CD4-positive, alpha-beta T cell treated with Interleukin-6 for 4 hours (primary cell): ENCODE measurements at places on chromosomes 16 and 17.

DNA sequence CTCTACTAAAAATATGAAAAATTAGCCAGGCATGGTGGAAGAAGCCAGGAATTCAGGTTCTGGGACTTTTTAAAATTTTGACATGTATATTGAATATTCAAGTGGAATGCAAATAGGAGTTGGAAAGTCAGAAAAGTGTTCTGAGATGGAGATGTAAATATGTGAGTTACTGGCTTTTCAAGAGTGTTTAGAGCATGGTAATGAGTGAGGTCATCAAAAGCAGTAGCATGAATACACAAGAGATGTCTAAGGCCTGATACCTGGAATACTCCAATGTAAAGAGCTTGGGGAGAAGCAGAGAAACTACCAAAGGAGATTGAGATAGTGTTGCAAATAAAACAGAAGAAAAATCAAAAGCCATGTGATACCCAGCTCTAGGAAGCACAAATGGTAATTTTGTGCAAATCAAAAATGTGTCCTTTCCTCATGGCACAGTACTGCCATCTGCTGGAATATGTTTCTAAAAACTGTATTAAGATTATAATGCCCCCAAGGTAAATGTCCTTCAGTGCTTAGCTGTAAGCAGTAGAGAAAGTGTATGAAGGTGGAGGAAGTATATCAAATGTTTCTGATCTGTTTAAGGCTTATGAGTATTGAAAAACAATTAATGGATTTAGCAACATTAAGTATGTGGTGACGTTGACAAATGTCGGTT is 908.4 kb downstream of the KCNJ18 start:
- no peak for DNase-seq

DNA sequence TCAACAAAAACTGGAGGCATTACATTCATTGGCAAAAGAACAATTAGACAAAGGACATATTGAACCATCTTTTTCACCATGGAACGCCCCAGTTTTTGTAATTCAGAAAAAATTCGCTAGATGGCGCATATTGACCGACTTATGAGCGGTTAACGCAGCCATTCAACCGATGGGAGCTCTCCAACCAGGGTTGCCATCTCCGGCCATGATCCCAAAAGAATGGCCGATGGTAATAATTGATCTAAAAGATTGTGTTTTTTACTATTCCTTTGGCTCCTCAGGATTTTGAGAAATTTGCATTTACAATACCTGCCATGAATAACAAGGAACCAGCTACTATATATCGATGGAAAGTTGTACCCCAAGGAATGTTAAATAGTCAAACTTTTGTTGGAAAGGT is 21.4 kb downstream of the ALOX15B start:
- peak; percentile 65 for DNase-seq

- no peak for DNase-seq
Observed at GRCh38 chr16:5176505-5176904, 78.9 kb upstream of the EEF2KMT start.

GRCh38 chr17:57994436-57994835 is 6.4 kb upstream of the VEZF1 start:
- no peak for DNase-seq

DNA sequence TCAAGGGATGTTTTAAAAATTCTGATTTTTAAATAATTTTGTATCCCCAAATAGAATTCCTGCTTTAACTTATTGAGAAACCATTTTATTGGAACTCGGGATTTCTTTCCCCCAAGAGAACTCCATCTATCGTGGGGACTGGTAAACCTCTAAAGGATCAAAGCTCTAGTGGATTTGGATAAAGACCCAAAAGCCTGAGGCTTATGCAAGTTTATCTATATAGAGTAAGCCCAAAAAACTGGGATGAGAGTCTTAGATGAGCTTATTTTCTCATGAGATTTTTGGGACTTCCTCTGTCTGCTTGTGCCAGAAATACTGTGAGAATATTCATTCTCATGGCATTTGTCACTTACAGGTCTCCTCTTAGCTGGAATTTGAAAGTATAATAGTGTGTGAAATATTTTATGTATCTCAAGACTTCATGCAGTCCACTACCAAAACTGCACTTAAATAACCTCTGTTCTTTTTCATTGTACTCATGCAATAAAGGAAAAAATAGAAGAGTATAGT is 333.1 kb downstream of the BCAS3 start:
- no peak for DNase-seq

DNA sequence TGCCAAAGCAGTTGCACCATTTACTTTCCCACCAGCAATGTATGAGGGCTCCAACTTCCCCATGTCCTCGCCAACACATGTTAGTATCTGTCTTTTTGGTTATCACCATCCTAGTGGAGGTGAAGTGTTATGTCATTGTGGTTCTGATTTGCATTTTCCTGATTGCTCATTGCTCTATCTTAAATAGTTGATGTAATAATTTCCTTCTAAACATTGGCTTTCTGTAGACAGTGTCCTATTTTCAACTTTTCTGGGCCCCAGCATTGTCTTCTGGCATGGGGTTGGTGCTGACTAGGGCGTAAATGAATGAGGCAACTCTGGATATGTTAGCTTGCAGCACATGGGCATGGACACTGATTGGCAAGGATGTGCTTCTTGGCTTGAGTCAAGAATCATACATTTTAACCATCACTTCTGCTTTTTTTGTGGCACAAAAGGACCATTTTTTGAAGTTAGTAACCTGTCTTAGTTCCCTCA is 25.1 kb downstream of the PLCG2 start:
- no peak for DNase-seq

DNA sequence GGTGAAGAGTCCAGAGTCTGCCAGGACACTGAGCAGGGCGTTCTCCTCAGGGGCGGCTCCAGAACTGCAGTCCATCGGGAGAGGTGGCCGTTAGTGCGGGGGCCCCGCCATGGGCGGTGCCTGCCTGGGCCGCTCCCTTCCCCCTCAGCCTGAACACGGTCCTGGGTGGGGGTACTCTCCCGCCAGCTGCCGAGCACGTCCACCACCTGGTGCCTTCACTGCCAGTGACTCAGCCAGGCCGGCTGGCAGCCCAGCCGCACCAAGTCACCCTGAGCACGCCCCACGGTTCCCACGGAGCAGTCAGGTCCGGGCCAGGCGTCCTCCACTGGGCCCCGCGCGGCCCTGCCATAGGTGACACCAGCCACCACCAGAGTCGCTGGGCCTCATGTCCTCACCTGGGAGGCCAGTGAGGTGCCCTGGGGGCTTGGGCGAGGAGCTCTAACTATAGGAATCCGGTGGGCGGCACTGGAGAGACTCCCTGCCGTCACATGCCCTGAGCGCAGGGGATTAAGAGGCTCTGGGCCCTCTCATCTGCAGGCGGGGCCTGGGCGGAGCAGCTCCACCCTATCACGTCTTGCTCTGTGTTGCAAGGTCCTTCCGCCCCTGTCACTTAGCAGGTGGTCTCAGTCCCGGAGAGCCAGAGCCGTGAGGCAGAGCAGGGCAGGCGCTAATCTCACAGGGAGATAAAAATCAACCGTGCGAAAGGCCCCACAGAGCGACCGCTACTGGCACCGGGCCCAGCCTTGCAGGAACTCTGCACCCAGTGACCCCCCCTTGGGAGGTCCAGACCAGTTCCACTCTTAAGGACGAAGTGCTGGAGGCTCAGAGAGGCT is 14.3 kb downstream of the PIEZO1 start:
- peak; percentile 56 for DNase-seq

DNA sequence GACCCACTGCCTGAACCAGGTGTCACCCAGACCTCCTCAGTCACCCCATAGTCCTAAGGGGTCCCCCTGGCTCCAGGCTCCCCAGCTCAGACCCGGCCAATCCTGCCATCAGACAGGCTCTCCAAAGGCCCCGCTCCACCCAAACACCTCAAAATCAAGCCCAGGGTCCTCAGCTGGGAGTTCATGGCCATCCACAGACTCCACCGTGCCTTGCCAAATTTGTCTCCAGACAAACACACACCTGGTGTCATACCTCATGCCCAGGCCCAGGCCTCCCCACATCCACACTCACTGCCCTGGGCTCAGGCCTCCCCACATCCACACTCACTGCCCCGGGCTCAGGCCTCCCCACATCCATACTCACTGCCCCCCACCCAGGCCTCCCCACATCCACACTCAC is 12.5 kb downstream of the RPH3AL start:
- no peak for DNase-seq

- DNase-seq: no peak
Observed at GRCh38 chr17:72510351-72511016, 389.7 kb downstream of the SOX9 start.

DNA sequence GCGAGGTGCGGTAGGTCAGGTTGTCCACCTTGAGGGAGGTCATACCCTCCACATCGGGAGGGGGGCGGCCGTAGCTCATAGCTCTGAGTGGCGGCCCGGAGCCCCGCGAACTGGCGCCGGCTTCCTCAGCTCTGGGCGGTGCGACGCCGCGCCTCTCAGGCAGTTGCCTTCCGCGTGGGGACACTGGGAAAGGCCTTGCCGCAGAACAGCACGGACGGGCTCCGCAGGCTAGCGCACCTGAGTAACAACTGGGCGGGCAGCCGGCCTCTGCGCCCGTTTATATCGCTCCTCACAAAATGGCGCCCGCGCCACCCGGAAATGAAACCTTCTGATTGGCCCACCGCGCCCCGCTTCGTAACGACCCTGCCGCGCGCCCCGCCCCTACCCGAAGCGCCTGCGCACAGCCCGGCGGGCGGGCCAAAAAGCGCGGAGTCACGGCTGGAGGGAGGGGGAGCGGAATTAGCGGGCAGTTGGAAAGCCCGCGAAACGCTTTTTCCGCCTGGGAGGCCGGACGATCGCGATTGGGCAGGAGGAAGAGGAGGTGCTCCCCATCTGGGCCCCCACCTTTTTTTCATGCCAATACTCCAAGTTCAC is at the start of gene SRSF2:
Gene SRSF2 (minus strand): TSS at position 250 of the 594 bp plus-strand sequence. CDS start 171 bp downstream, at position 79.
- DNase-seq: peak; percentile 97

DNA sequence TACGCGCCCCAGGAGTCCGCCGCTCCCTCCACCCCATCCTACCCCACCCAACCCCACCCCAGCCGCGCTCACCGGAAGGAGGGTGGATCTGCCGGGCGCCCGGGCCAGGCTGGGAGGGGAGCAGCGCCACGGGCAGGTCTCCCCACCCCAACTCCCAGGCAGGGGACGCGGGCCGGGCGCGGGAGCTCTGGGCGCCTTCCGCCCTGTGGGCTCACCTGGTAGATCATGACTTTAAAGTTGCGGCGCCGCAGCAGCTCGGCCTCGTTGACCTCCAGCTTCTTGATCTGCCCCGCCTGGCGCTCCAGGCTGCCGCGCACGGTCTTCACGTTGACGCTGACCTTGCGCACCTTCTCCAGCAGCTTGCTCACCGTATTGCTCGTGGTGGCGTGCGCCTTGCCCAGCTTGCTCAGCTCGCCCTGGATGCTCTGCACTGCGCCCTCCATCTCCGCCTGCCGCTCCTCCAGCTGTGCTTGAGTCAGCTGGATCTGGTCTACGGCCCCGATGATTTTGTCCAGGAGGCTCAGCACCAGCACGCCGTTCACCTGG is 571 bp downstream of the CAVIN1 start:
- DNase-seq: peak; percentile 39

- DNase-seq: no peak
Observed at GRCh38 chr17:50111673-50112655, 16.8 kb downstream of the PDK2 start.

DNA sequence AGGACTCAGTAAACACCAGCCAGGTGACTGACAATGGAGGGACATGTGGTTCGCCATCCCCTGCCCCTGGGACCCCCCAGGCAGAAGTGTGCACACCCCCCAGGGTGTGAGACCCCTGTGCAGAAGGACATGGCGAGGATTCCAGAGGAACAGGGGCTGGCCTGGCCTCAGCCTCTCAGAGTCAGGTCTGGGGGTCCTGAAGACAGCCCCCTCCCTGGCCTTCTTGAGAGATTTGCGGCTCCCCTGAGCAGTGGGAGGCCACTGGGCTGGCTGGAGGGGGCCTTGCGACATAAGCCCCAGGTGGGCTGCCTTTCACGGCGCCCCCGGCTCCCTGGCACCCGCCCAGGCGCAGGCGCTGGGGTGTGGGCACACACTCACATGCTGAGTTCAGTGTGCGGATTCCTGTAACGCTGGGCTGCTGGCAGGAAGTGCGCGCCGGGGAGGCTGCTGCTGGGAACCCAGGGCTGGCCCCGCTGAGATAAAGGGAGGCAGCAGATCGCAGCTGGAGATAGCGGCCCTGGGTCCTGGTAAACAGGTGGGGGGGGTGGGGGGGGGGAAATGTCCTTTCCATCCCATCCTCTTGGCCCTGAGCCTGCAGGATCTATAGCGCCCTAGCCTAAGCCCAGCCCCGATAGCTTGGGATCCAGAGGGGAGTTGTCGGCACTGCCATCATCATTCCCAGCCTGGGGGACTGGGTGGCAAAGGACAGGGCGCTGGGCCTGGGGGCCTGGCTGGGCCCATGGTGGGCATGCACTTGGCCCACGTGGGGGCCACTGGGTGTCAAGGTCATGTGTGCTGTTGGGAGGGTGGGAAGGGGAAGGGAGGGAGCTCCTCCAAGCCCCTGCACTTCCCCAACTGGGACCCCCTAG is 27.1 kb downstream of the TMEM235 start:
- peak; percentile 91 for DNase-seq

- no peak for DNase-seq
Observed at GRCh38 chr17:64936117-64936516, 16.8 kb upstream of the LRRC37A3 start.

DNA sequence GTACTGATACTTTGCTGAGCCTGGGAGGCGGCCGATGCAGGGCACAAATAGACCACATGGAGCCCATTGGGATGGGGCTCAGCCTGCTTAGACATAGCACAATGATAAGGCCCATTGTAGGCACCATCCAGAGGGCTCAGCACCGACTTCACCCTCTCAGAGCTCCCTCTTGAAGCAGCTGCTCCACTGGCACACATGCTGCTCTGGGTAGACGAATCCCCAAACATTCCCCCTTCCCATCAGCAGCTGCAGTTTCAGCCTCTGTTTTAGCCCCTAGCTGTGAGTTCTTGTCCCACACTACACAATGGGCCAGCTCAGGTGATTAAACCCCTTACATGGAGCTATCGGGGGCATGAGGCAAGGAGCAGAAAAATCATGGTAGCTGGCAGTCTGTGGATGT is 174.1 kb downstream of the RGS9 start:
- DNase-seq: no peak

DNA sequence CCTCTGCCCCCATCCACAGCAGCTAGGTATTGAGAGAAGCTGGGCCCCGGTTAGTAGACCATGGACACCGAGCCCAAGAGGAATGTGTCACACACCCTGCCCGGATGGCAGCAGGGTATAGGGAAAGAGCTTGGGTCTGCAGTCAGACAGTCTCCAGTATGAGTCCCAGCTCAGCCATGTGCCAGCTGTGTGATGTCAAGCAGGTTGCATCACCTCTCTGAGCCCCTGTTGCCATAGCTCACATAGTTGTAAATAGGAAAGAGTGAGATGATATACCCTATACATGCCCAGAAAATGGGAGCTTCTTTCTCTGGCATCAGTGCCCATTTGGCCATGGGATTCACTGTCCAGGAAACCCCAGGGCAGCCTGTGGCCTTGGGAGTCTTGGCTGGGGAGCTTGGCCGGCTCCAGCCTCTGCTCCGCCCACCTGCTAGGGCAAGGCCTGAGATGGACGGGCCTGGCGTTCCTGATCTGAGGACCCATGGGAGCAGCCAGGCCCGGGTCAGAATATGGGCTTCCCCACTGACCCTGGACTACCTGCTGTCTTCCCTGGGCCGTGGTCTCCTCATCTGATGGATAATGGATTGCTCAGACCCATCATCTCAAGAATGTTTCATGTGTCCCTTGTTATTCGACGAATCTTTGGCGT is 13.2 kb downstream of the CD300LG start:
- DNase-seq: no peak

- no peak for DNase-seq
Observed at GRCh38 chr17:62882284-62882683, 74.2 kb upstream of the MARCHF10 start.
